Femur (tissue), 1 donor: ENCODE measurements at places on chromosomes 4 and X.

GRCh38 chr4:168654104-168654847 is 157.4 kb downstream of the PALLD start:
- no peak for DNase-seq

DNA sequence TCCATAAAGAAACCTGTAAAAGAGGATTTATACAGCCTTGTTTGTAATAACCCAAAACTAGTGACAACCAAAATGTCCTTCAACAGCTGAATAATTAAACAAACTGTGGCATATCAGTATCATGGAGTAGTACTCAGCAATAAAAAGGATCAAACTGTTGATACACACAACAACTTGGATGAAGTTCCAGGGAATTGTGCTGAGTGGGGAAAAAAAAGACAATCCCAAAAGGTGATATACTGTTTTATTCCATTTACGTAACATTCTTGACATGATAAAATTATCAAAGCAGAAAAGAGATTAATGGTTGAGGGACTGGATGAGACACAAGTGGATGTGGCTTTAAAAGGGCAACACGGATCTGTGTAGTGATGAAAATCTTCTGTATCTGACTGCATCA is 7.8 kb downstream of the CLIC2 start:
- DNase-seq = no peak

- DNase-seq = no peak
These were observed 14.7 kb upstream of the VEGFD start for GRCh38 chrX:15398874-15399273.

- DNase-seq = no peak
These were observed 233.5 kb upstream of the PGRMC2 start for GRCh38 chr4:128521156-128521555.

- DNase-seq = no peak
These were observed 103.2 kb downstream of the VCX2 start for GRCh38 chrX:8067754-8068462.

DNA sequence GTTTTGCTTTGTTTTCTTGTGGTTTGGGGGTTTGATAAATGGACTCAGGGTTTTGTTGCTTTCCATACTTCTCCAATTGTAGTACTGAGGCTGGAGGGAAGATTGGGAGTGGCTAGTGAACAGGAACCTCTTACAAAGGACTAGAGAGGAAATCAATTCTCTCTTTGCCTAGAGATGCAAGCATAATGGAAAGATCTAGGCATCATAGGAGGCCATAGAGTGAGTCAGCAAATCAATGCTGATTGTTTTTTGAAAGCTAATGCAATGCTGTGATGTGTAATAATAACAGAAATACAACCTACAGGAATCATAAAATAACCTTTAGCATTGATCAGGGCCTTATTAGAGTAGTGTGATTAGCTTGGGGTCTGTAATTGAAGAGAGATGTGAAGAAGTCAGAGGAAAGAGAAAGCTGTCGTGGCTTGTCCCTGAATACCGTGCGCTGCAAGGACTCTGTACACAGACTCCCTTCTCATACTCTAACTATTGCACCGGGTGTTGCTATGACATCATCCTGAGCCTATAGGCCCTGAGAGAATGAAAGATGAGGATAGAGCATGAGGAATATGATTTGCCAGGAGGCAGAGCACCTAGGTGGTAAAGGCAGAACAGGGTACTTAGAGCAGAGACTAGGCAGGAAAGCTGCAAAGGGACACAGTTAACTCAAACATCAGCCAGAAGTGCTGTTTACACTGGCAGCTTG is 29.3 kb upstream of the GPR101 start:
- no peak for DNase-seq

DNA sequence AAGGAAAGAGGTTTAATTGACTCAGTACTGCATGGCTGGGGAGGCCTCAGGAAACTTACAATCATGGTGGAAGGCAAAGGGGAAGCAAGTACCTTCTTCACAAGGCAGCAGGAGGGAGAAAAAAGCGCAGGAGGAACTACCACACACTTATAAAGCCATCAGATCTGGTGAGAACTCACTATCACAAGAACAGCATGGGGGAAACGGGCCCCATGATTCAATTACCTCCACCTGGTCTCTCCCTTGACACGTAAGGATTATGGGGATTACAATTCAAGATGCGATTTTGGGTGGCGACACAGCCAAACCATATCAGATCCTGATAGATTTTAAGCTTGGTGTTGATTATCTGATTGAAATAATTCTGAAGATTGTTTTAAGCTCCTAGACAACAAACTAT is 218.7 kb downstream of the CBR4 start:
- DNase-seq = no peak

- no peak for DNase-seq
These were observed 1027.6 kb upstream of the PRKX start for GRCh38 chrX:4741024-4741423.

DNA sequence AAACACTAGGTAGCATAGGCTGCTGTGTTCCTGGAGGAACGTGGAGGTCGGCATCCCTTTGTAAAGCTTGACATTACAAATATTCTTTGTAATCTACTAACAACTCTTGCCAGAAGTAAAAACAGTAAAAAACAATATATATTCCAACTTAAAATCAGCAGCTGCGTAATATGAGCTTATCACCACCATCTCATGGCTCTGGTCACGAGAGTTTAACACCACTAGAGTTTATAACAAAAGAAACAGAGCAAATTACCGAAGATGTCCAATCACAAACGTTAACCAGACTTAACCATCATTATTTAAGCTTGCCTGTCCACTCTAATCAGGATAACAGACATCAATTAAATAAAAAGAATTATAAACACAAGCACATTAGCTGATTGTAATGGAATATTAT is 236.7 kb downstream of the PCDH7 start:
- DNase-seq = no peak

- no peak for DNase-seq
These were observed 41.0 kb downstream of the MAP7D3 start for GRCh38 chrX:136210243-136210642.

GRCh38 chrX:84188320-84188834 is 378 bp upstream of the RPS6KA6 start:
- DNase-seq = peak; percentile 82

DNA sequence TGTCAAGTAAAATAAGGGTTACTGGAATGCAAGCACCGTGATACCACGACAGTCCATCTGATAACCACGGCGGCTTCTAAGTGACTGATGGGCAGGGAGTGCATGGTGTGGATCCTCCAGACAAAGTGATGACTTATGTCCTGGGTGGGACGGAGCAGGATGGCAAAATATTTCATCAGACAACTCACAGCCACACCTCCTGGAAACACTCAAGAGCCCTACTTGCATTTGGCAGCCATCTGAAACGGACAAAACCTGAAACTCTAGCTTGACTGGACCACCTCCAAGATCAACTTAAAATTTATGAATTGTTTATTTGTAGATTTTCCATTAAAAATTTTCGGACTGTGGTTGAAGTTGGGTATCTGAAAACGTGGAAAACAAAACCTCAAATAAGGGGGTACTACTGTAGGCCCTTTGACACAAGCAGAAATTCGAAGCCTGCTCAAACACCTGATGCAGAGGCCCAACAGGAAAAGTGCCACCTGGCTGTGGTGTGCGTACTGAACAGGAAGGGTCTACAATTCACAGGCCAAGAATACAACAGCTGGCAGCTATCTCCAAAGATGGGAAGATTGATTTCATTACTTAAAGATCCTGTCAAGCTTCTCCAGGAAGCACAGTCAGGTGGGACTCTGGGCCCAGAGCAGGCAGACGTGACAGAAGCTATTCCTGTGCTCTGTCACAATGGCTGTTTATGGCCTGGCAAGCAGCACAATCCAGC is 26.0 kb downstream of the LRIT3 start:
- DNase-seq = no peak

GRCh38 chr4:6374575-6374974 is 97.8 kb downstream of the PPP2R2C start:
- DNase-seq = no peak

DNA sequence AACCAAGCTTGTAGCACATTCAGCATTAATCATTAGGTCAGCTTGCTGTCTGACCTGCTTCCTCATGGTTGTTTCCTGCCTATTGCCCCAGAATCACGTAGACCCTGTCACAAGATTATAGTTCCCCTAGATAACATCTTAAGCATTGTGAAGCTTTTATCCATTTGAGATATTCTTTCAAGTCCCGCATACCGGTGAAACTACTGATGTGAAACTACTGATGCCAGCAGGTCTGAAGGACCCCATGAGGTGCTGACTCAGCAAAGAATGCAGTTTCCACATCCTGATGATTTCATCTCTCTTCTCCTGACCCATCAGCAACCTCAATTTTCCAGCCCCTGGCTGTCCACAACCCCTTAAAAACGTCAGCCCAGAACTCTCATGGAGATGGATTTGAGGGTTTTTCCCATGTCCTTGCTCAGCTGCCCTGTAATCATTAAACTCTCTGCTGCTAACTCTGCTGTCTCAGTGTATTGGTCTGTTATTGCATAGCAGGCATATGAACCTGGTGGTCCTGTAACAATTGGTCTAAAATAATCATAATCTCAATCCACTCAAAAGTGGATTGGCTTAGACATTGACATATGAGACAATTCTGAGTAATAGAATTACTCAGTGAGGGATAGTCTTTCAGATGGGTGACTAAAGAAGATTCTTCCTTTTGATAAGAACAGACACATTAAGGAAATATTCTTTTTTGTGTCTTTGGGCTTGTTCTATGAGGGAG is 26.3 kb upstream of the UBA6 start:
- DNase-seq = no peak

GRCh38 chr4:56603297-56603696 is 77.8 kb downstream of the HOPX start:
- DNase-seq = no peak

DNA sequence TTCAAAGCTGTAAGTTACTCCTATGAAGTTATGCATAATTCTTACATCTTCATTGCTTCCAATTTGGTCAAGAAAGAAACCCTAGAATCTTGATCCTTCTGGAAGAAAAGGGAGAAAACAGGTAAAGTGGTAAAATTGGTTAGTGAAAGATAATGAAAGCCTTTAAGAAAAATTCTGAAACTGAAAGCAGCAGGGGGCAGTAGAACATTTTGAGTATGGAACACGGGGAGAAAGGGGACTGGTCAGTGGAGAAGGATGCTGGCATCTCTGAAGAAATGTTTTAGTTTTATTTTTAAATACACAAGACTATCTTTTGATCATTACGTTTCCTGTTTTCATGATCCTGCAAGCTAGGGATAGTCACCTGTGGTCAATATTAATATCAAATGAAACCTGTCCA is 54.3 kb downstream of the SLIT2 start:
- DNase-seq = no peak

GRCh38 chrX:71320126-71320525 is 18.6 kb downstream of the ITGB1BP2 start:
- no peak for DNase-seq

DNA sequence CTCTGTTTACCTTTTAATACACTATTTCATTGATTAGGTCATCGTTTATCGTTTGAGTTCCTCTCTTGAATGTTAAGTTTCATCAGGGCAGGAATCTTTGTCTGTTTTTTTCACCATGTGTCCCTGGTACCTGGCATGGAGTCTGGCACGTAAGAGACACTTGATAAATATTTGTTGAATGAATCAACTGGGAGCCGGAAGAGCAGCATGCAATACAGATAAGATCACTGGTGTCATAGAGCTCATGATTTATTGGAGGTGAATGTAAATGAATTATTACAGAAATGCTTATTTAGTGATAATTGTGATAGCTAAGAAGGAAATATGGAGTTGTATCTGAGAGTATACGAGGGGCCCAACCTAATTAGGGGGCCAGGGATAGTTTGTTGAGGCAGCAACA is 62.8 kb downstream of the UCHL1 start:
- DNase-seq = no peak

DNA sequence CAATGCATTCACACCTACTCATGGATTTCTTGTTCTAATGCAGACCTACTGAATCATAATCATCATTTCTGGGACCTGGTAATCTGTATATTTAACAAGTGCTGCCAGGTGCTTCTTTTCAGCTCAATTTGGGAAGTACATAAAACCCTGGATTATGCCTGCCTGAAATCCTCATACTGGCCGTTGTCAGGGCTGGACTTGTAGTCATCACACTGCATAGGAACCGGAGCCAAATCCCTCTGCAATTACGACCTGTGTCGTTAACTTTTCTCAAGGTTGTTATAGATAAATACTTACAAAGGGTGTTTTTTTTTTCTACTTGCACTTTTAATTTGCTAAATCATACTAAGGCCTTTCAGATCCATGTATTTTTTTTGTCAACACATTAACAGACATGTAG is 294.9 kb upstream of the PRPS2 start:
- DNase-seq = no peak

DNA sequence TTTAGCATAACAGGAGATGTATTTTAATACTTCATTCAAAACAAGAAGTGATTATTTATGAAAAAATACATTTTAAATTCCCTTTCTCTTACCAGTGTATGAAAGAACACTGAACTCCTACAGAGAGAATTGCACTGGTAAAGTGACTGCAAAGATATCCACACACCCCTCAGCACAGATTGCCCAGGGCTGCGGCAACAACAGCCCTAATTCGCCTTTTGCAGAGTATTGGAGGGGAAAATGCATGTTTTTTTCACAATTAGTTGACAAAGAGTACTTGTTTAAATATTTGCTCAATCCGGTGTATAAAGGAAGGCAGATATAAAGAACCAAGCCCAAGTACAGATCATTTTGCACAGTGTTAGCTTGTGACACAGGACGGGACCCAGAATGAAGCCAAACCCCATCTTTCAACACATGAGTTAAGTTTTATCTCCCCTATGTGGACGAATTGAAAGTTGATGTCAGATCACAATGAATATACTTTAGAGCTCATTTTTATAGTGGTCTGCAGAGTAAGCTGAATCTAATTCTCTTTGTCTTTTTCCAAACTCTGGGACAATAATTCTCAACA is 551.4 kb upstream of the IGFBP7 start:
- DNase-seq = no peak

DNA sequence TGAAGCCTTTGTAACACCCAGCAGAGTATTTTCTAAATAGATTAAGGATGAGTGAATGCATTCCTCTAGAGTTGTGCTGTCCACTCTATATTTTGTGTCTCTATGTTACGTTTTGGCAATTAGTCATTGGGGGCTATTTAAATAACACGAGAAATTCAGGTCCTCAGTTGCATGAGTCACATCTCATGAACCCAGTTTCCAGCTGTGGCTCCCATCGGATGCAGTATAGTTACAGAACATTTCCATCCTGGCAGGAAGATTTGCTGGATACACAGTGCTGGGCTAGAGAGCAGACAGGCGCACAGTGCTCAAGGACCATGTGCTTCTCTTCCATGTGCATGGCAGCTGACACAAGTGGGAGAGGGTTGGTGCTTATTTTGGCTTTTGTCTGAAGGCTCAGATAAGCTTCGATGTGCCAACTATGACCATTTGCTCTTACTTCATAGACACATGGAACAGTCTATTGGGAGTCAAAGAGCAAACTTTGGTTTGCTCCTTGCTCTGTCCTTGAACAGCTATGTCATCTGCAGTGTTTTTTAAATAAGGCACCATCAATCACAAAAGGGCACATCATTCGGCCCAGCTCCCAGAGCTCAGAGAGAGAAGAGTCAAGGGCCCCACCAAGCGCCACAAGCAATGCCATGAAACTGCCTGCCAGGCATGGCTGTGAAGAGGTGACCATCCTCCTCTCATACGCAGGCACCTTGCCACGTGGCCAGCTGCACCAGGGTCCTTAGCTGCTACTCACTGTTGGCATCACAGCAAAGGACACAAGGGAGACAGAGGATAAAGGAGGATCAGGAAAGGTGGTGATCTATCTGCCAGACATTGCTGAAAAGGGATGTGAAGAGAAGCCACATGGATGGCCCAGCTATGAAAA is 8.1 kb upstream of the STS start:
- DNase-seq = no peak

GRCh38 chr4:1752284-1753041 is 31.1 kb downstream of the TACC3 start:
- no peak for DNase-seq
